ENCODE measurements at places on chromosomes 3 and 15.

DNA sequence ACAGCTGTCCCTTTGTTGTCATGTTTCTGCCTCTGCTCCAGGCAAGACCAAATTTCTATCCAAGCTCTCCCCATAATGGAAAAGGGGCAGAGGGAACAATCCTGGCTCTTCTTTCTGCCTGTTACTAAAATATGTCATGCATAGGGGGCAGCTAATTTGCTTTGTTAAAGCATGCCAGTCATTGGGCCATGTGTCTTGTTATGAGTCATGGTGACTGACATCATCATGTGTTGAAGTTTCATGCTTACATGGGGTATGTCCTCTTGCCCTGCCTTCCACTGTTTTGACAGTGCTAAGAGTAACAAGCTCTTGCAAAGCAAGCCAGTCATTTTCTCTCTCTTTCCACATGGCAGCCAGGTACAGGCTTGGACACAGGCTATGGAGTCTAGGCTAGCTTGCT lies 268.9 kb downstream of the GABRB3 start:
- DNase-seq: no peak

DNA sequence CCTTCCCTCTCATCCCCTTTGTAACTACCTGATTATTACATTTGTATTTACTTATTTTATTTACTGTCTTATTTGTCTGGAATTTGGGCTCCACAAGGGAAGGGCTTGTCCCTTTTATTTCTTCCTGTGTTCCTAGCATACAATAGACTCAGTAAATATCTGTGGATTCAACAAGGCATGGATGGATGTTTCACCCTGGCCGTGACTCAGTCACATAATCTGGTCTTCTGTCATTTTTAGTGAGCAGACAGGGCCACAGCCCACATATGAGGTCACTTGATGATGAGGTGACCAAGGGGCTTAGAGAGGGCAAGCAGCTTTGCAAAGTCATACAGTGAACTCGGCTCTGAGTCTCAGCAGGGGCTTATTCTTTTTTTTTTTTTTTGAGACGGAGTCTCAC lies 7.8 kb upstream of the DAG1 start:
- DNase-seq: no peak

- no peak for DNase-seq
These were observed 431.1 kb downstream of the WDR72 start for GRCh38 chr15:53328341-53328740.

GRCh38 chr3:158101335-158102241 lies 4.6 kb downstream of the SHOX2 start:
- no peak for DNase-seq

DNA sequence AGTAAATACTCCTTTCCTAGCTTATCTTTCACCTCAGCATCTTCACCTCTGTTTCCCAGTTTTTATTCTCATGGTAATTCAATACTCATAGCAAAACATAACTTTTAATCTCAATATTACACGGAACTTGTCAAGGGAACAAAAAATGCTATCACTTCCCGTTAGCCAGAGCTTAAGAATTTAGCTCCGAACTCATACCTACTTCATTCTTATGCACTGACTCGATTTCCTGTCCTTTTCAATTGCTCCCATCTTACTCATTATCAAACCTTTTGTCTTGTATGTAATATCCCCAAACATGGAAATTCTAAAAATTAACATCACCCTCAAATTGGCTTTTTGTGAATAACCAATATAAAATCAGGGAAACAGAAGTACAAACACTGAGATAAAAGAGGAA lies 28.2 kb downstream of the MYEF2 start:
- no peak for DNase-seq
